Fibroblast of skin of right biceps (primary cell): ENCODE measurements at places on chromosomes 16 and 17.

DNA sequence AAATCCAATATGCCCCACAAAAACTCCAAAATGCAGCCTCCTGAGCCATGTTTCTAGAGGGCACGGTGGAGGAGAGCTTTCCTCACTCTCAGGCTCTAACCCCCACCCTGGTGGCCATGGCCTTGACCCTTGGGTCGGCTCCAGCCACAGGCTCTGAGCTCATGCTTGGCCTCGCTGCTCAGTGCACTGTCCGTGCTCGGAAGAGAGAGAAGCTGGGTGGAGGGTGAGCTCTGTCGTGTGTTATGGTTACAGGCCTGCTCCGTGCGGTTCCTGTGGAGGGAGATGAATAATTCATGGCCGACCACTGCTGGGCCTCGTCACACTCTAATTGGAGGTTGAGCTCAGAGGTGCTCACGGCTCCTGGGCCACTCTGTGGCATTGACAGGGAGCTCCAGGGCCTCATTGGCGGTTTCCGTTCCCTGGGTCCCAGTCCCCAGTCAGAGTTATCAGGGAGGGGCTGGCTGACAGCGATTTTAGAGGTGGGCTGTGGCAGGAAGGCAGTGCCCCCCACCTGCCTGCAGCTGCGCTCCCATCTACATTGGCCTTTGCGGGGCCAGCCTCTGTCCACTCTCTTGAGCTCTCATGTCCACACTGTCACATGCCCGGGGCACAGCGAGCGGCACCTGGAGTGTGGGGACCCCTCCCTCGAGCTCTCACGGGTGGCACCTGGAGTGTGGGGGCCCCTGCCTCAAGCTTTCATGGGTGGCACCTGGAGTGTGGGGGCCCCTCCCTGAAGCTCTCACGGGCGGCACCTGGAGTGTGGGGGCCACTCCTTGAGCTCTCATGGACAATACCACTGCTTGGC is 24.9 kb downstream of the ACSF3 start:
- DNase-seq: no peak

DNA sequence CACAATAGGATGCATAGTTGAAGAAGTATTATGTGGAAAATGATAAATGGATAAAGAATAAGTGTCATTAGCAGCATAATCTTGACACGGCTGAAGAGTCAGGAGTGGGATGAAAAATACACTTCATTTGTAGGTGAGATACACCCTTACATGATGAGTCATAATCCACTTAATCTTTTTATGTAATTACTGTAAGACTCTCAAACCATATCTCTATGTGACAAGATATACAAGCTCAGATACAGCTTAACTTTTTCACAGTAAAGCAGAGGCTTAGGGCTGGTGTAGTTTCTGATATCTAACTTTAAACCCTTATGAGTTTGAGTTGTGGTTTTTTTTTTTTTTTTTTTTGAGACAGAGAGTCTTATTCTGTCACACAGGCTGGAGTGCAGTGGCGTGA is 101.2 kb downstream of the FTO start:
- DNase-seq: no peak

- DNase-seq: peak; percentile 69
Observed at GRCh38 chr17:75632863-75633485, at the start of gene SMIM5. SMIM5 (plus strand) TSS chr17:75633434; CDS start chr17:75640202, 6,768 bp downstream.

GRCh38 chr17:732902-733720 is 715 bp downstream of the TLCD3A start:
- peak; percentile 55 for DNase-seq

DNA sequence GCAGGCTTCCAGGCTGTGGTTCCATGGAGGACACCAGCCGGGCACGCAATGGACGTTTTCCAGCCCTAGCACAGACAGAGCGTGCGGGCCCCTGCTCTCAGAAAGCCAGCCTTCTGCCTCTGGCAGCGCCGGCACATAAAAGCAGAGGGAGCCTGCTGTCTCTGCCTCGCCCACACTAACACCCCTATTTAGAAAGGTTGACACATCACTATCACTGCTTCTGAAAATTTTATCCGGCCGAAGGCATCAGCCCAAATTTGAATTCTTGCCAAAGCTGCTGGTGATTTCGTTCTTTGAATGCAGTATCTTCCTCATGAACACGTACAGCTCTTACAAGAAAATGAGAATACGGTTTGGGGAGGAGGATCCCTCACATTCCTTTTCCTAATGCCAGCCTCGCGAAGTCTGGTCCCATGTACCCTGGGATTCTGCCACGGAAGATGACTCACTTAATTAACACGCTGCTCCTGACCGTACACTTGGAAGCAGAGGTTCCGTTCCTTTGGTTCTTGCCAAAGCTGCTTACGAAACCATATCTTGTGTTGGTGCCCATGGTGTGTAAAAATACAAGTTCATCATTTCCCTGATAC is 1.3 kb upstream of the RAB11FIP3 start:
- DNase-seq: peak; percentile 94

DNA sequence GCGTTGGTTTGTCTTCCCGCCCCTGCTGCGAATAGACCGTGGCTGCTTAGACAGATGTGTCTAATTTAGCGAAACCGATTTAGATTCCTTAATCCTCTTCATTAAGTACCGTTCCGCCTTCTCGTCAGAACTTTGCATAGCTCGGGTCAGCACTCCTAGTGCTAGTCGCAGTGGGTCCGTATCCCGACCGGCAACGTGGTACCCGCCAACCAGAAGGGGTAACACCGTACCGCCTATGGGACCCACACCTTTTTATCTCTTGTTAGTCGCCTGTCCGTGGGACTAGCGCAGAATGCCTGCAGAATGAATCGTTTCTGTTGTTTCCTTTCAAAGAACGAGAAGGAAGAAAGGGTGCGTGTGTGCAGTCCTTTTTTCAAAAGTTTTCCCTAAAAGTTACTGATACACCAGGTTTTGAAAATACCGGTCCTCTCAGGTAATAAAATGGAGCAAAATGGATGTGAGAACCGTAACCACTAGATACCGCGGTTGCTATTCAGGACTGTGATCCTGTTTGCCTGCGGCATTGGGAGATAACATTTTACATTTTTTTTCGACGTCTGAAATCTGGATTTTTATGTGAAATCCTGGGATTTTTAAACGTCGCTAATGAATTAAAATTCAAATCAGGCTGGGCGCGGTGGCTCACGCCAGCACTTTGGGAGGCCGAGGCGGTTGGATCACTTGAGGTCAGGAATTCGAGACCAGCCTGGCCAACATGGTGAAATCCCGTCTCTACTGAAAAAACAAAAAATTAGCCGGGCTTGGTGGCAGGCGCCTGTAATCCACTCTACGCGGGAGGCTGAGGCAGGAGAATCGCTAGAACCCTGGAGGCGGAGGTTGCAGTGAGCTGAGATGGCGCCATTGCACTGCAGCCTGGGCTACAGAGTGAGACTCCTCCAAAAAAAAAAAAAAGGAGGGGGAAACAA is 998 bp upstream of the SRSF1 start:
- DNase-seq: no peak

- DNase-seq: peak; percentile 35
Observed at GRCh38 chr17:72388765-72389473, 268.1 kb downstream of the SOX9 start.

DNA sequence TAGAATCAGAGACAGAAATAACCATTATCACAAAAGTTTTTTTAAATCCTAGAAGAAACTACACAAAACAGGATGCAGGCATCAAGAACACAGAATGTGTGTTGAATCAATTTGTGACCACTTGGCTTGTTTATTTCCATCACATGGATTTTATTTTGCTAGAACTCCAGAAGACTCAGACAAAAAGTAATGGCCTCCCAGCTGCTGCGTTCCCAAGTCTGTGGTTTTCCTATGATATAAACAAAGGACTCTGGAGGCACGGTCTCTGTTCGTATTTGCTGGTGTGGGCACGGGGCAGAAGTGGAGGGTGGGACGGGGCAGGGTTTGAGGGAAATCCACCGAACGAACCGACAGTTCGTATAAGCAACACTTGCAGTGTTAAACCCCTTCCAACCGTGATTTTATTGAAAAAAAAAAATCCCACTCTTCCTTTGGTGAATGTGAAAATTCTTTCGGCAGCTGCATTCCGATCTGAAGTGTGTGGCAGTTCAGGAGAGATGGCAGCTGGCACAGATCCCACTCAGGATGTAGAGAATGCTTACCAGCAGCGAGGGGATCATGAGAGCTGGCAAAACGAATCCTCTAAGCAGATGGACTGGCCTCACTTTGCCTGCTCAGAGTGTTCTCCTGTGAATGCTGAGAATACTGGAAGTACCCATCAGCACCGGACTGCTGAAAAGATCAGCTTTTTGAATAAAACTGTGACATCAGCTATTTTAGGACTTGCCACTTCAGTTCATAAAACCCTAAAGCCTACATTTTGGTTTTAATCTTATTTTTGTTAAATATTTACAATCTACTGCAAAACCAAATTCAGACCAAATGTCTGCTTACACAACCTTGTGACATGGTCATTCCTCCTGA is 165.2 kb downstream of the VPS53 start:
- DNase-seq: peak; percentile 86

DNA sequence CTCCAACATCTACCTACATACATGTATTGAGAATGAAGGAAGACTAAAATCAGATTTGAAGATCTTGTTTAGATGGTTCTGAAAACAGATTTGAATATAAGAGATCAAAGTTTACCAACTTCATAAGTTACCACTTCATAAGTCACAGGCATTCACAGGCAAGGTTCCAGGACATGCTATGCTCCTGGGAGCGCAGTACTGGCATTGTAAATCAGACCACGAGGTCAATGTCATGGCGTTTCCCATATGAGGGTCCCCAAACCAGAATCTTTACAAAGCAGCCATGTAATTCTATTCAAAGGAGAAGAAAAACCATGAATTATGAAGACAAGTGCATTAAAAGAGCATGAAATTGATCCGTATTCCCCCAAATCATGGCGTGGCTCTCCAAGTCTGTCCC is 3.0 kb downstream of the CDH11 start:
- peak; percentile 47 for DNase-seq

- DNase-seq: peak; percentile 13
Observed at GRCh38 chr17:42484304-42484703, 25.6 kb downstream of the ATP6V0A1 start.

DNA sequence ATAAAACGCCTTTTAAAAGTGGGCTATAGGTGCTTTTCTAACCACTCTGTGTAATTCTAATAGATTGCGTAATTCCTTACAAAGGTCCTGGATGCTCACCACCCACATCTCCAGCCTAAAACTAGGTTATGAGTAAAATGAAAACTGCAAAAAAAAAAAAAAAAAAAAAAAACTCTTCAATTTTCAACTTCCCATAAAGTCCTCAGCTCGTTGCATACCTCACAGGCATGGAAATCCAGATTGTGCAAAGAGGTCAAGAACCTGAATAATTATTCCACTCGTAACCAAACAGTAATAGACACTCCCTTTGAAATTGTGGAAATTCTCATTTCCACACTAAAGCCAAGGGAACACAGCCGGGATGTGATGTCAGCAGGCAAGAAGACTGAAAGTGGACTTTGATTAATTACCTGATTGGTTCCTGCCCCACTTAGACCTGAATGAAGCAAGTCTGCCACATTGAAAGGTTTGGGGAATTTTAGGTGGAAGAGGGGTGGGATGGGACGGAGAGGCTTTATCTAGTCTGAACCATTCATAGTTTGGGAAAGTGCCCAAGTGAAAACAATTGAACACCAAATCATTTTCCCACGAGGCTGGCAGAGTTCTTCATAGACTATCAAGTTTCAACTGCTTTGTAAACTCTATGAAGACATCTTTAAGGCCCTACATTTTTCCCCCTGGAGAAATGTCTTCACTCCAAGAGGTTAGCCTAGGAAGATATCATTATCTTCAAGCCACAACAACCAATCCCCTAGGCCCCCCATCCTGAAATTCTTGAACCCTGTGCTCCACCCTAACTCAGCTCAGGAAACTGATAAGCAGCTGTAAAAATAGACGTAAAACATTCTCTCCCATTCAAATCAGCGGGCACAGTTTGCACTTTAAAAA is 49.1 kb upstream of the TANC2 start:
- DNase-seq: peak; percentile 16

GRCh38 chr17:50658616-50659015 is 23.9 kb downstream of the ABCC3 start:
- no peak for DNase-seq

DNA sequence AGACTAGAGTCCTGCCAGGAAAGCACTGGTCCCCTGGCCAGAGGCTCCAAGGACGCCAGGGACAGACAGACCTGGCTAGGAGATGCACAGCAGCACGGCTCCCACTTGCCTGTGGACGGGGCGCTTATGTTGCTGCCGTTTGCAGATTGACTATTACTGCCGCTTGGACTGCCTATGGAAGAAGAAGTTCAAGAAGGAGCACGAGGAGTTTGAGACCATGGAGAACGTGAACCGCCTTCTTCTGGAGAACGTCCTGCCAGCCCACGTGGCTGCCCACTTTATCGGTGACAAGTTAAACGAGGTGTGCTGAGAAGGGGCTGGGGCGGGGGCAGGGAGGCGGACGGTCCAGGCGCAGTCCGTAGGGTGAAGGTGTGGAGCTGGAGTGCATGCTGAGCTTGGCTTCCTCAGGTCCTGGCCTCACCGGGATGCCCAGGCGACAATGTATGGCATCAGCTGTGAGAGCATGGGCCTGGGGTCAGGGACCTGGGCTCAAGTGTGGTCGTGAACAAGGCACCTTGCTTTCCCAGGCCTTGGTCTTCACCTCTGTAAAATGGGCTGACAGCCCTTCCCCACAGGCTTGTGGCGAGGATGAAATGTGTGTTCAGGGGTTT is 45.6 kb downstream of the ADCY7 start:
- DNase-seq: no peak

DNA sequence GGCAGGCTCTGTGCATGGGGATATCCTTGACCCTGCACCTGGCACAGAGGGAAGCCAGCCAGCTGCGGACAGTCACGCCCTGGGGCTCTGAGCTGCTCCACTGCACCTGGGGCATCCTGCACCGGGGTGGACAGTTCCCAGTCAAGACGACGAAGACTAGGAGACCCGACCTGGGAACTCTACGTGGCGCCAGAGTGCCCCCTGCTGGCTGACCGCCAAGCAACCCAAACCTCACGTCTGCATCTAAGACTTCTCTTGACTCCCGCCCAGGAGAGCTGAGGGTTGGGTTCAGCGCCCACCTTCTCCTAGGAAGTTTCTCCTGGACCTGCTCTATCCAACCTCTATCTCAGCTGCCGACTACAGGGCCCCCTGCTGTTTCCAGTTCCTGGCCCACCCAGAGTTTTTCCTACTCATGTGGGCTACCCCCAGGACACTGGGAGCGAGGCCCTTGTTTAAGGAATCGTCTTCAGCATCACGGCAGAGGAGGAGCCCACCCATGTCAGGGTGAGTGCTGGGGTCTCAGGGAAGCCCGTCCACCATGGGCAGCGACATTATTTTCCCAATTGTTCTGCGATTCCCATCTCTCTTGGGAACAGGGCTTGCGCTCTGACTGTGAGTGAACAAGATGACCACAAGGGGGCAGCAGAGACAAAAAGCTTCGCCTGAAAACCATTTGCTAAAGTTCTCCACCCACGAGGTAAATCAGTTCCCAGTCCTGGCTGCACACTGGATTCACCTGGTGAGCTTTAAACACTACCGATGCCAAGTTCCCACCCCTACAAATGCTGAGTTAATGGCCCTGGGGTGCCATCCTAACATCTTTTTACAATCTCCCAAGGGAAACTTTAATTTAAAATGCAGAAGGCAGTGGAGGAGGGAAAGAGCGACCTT is 29.3 kb downstream of the TLE7 start:
- DNase-seq: peak; percentile 61
